ENCODE measurements at places on chromosomes 12 and 14.
A peak's percentile ranks its signal among the peaks of the same experiment; 100 is the strongest.

GRCh38 chr12:47860279-47860841 lies 40.7 kb upstream of the HDAC7 start:
- DNase-seq: no peak

- DNase-seq: no peak
Observed at GRCh38 chr12:3704512-3705353, 48.2 kb downstream of the CRACR2A start.

DNA sequence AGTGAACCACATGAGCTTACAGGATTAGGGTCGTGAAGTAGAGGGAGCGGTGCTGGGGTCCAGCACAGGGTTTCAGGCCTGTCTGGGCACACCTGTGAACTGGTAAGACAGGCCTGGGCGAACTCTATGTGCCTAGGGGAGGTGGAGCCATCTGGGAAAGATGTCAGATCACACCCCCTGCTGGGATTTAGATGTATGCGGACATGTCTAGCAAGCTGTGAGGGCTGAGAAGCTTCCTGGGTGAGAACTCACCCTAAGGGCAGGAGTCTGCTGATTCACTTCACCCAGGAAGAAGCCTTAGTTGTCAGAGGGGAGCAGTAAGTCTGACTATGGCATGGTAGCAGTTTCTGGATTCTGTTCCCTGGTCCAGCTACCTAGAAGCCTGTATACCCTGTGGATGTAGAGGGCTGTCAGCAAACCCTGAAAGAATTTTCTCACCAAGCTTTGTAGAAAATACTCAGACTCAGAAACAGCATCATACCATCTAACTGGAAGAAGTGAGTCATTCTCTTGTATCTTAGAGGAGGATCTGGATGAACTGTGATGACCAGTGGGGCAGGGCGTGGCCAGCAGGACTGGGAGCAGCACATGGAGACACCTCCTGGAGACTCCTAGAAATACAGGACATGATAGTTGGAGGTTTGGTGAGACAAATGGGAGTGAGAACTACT lies 11.2 kb upstream of the PYGL start:
- DNase-seq: peak; percentile 89

DNA sequence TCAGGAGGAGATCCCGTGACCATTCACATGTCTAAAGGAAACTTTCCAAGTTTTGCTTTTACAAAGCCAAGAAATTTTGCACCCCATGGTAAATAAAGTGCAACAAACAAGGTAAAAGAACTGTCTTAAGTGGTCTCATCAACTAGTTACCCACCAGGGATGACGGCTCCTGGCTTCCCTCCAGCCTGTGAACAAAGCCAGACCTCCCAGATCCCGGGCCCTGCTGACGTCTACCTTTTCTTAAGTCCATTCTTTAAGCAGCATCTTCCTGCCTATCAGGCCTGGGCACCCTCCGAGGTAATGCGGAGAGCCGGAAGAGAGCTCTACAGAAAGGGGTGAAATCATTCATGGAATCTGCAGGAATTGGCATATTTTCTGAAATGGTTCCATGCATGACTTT lies 58.0 kb upstream of the DAAM1 start:
- DNase-seq: no peak

- DNase-seq: no peak
Observed at GRCh38 chr14:39474416-39474911, 42.2 kb upstream of the FBXO33 start.

- DNase-seq: no peak
Observed at GRCh38 chr14:35147711-35148110, 25.4 kb downstream of the PRORP start.

DNA sequence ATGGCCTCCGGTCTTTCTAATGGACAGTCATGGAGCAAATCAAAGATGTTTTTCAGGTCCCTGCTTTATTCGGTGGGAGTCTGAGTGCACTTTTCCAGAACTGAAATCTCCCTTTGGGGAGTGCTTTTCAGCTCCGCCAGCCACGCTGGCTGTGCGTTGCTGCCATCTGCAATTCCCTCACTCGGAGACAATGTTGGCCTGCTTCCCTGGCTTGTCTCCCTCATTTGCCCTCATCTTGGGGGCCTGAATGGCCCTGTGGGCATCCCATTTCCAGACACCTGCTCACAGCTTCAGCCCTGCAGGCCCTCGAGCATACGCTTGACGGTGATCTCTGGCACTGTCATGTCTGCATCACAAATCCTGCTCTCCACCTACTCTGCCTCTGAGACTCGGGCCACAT lies 103.8 kb downstream of the CCDC92 start:
- no peak for DNase-seq

- no peak for DNase-seq
Observed at GRCh38 chr12:120504587-120504986, 8.7 kb downstream of the DYNLL1 start.

DNA sequence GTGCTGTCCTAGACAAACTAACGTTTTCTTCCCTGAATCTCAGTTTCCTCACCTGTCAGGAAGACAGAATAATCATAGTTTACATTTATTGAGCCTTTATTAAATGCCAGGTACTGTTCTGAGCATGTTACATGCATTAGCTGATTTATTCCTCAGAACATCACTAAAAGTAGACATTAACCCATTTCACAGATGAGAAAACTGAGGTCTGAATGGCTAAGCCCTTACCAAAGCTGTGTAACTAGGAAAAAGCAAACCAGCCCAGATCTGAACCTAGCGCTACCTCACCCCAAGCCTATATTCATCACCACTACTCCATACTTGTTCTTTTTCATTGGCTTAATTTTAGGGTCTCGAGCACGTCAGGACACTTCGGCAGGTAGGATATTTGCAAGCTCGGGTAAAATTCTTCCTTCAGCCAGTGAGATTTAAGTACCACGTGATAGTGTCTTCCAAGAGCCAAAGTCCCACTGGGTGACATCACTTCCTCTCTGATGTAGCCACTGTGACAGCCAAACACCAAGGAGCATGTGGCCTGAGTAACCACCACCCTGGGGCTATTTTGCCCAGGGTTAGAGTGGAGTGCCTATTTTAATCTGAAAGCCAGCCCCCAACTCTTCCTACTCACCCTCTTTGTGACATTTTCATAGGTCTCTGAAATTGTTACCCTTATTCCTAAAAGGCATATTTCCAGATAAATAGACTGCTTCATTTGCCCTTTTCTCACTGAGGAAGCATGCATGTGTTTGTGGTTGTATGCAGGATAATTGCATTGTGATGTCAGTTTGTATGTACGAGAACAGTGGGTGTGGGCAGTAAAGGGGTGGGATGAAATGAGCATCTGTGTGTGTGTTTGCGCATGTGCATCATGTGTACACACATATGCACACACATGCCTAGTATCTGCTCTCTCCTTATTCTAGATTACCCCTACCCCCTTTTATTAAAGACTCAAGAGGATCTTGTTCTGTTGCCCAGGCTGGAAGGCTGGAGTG lies 62.2 kb upstream of the WSCD2 start:
- no peak for DNase-seq

- no peak for DNase-seq
Observed at GRCh38 chr14:68671909-68672308, 121.0 kb downstream of the ZFP36L1 start.

DNA sequence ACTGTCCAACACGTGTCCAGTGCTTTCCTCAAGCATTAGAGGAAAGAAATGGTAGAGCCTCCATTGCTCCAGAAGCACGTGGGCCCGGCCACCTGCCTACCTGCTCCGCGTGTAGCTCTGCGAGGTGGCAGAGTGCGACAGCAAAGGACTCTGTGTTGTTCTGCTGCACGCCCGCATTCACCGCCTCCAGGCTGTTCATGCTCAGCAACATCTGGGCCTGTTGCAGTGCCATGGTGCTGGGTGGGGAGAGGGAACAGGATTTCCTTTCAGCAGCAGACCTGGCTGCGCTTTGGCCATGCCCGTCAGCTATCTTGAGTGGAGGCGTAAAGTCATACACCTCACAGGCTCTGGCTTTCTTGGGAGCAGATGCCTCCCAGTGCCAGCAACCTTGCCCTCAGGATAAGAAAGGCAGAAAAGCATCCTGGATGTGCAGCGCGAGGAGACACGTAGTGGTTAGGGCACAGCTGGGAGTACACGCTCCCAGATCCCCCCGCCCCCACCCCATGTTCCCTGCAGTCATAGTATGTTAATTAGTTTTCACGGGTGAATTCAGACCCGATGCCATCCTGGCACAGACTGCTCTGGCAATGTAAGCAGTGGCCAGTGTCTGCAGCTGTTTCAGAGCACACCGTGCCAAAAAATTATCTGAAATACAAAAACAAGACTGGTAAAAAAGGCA lies 25.1 kb downstream of the ANAPC5 start:
- no peak for DNase-seq

GRCh38 chr12:2218706-2219105 lies 165.9 kb downstream of the CACNA1C start:
- no peak for DNase-seq

- DNase-seq: no peak
Observed at GRCh38 chr12:84842406-84843013, 70.1 kb downstream of the SLC6A15 start.
